Activated CD8-positive, alpha-beta T cell treated with anti-CD3 and anti-CD28 coated beads, Interleukin-2, amount 10 ng/mL, durations not matched to agents 7 days and 5 days (primary cell): ENCODE measurements at places on chromosomes 3 and 15.

GRCh38 chr15:77027111-77027696 is 32.3 kb downstream of the PSTPIP1 start:
- H3K4me1 ChIP-seq: peaks cover 76% of the 10 kb centered on the region
- H3K4me3 ChIP-seq: no peak overlapping the region
- H3K27ac ChIP-seq: peak overlapping the region; percentile 49
- no peaks in the 10 kb centered on the region for H3K27me3 ChIP-seq
- H3K36me3 ChIP-seq: peaks cover 70% of the 10 kb centered on the region

DNA sequence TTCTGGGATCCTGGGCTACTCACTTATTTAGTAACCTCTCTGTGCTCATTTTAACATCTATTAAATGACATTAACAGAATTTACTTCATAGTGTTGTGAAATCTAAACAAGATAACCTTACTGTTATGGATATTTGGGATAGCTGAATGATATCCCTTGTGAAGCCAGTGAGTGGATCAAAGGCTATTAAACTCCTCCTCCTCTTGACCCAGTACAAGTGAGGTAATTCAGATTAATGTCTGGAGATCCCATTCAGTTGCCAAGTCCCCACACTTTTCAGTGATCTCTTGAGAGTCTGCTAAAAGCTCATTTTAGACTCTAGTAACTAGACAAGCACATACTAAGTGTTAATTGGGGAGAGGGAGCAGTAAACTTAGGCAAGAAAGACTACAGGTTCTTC is 2.5 kb upstream of the ANKRD28 start:
- peaks cover 87% of the 10 kb centered on the region for H3K4me1 ChIP-seq
- no peaks in the 10 kb centered on the region for H3K27me3 ChIP-seq
- no peak overlapping the region for H3K4me3 ChIP-seq
- H3K36me3 ChIP-seq: peaks cover 9% of the 10 kb centered on the region
- H3K27ac ChIP-seq: peak overlapping the region; percentile 5
- no peak for DNase-seq

DNA sequence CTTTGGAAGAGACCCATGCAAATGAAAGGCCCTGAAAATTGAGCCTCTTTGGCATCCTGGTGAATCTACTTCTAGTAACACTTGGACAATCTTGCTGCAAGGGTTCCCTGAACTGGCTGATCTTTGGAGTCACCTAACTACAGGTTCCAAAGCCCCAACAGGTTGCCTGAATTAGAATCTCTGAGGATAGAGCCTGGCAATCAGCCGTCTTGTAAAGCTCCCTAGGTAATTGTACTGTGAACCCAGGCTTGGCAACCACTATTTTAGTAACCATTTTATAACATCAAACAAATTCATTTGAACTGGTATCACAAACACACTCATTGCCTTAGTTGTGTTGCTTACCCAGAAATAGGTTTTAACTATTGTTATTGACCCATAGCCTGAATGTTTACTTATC is 20.1 kb downstream of the PAQR9 start:
- H3K27me3 ChIP-seq: peaks cover 30% of the 10 kb centered on the region
- DNase-seq: no peak
- no peak overlapping the region for H3K4me3 ChIP-seq
- H3K36me3 ChIP-seq: no peaks in the 10 kb centered on the region
- peaks cover 9% of the 10 kb centered on the region for H3K4me1 ChIP-seq
- H3K27ac ChIP-seq: no peak overlapping the region

GRCh38 chr15:77009646-77010311 is 14.9 kb downstream of the PSTPIP1 start:
- H3K27ac ChIP-seq: peak overlapping the region; percentile 80
- no peaks in the 10 kb centered on the region for H3K27me3 ChIP-seq

- H3K27me3 ChIP-seq: no peaks in the 10 kb centered on the region
- H3K4me3 ChIP-seq: no peak overlapping the region
- no peaks in the 10 kb centered on the region for H3K36me3 ChIP-seq
- H3K4me1 ChIP-seq: no peaks in the 10 kb centered on the region
- DNase-seq: no peak
- no peak overlapping the region for H3K27ac ChIP-seq
Observed at GRCh38 chr15:62797171-62797570, 245.4 kb upstream of the TPM1 start.

- H3K27ac ChIP-seq: no peak overlapping the region
- no peaks in the 10 kb centered on the region for H3K4me1 ChIP-seq
- H3K4me3 ChIP-seq: no peak overlapping the region
- H3K36me3 ChIP-seq: peaks cover 16% of the 10 kb centered on the region
- no peak for DNase-seq
- H3K27me3 ChIP-seq: peaks cover 73% of the 10 kb centered on the region
Observed at GRCh38 chr3:62367763-62368195, 5.6 kb downstream of the FEZF2 start.

GRCh38 chr3:157069846-157070677 is 89.9 kb downstream of the CCNL1 start:
- no peak overlapping the region for H3K27ac ChIP-seq
- H3K27me3 ChIP-seq: peaks cover 3% of the 10 kb centered on the region
- no peak overlapping the region for H3K4me3 ChIP-seq
- H3K36me3 ChIP-seq: no peaks in the 10 kb centered on the region

- no peak overlapping the region for H3K27ac ChIP-seq
- H3K36me3 ChIP-seq: peaks cover 12% of the 10 kb centered on the region
- no peak for DNase-seq
- peaks cover 43% of the 10 kb centered on the region for H3K4me1 ChIP-seq
- H3K27me3 ChIP-seq: no peaks in the 10 kb centered on the region
Observed at GRCh38 chr15:94259121-94259751, 27.9 kb downstream of the MCTP2 start.

GRCh38 chr3:141170678-141171295 is 60.8 kb upstream of the PXYLP1 start:
- H3K27ac ChIP-seq: no peak overlapping the region
- peaks cover 11% of the 10 kb centered on the region for H3K27me3 ChIP-seq
- H3K4me1 ChIP-seq: no peaks in the 10 kb centered on the region
- H3K36me3 ChIP-seq: no peaks in the 10 kb centered on the region
- H3K4me3 ChIP-seq: no peak overlapping the region

DNA sequence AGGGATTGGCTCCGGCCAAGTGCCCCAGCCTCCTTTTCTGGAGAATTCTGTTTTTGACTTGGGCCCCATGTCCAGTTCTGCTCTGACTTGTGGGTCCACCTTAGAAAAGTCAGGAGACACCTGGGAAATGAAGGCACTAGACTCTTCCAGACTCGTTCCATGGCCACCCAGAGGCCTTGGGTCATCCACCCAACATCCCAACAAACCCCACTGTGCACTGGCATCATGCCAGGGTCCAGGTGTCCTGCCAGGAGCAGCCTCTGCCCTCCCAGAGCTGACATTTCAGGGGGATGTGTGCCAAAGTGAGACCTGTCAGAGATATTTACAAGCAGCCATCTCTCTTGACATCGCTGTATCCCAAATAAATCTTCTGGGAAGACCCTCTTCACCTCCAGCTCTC is 13.2 kb downstream of the SPATA12 start:
- no peak overlapping the region for H3K4me3 ChIP-seq
- DNase-seq: no peak
- peaks cover 49% of the 10 kb centered on the region for H3K27me3 ChIP-seq
- no peaks in the 10 kb centered on the region for H3K36me3 ChIP-seq
- peaks cover 6% of the 10 kb centered on the region for H3K4me1 ChIP-seq

DNA sequence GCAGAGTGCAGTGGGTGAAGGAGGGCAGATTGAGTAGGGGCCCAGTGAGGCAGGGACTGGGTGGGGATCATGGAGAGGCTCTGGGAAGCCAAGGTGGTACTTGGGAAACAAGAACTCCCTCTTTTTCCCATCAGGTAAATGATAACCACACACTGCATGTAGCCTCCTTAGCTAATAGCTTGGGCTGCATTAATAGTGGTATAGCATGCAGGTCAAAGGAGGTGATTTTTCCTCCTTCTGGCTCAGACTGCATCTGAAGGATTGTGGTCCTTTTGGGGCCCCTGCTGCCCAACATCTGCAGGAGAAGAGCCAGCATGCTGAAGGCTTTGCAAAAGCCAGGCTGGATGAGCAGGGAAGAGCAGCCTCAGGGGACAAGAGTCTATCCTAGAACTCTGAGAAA is 45.4 kb downstream of the PPCDC start:
- H3K4me3 ChIP-seq: no peak overlapping the region
- peaks cover 58% of the 10 kb centered on the region for H3K4me1 ChIP-seq
- H3K27ac ChIP-seq: peak overlapping the region; percentile 52

- no peak overlapping the region for H3K4me3 ChIP-seq
- DNase-seq: no peak
- no peaks in the 10 kb centered on the region for H3K36me3 ChIP-seq
- peaks cover 3% of the 10 kb centered on the region for H3K4me1 ChIP-seq
Observed at GRCh38 chr3:30269751-30270445, 336.5 kb upstream of the TGFBR2 start.

DNA sequence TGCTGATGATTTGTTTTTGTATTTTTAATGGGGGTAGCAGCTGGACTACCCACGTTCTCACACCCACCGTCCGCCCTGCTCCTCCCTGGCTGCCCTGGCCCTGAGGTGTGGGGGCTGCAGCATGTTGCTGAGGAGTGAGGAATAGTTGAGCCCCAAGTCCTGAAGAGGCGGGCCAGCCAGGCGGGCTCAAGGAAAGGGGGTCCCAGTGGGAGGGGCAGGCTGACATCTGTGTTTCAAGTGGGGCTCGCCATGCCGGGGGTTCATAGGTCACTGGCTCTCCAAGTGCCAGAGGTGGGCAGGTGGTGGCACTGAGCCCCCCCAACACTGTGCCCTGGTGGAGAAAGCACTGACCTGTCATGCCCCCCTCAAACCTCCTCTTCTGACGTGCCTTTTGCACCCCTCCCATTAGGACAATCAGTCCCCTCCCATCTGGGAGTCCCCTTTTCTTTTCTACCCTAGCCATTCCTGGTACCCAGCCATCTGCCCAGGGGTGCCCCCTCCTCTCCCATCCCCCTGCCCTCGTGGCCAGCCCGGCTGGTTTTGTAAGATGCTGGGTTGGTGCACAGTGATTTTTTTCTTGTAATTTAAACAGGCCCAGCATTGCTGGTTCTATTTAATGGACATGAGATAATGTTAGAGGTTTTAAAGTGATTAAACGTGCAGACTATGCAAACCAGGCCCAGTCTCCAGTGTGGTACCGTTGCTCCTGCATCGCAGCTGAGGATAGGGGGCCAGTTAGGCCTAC is 1.4 kb upstream of the FES start:
- H3K4me1 ChIP-seq: peaks cover 36% of the 10 kb centered on the region
- no peak overlapping the region for H3K4me3 ChIP-seq
- no peaks in the 10 kb centered on the region for H3K27me3 ChIP-seq
- peak overlapping the region; percentile 52 for H3K27ac ChIP-seq
- no peak for DNase-seq
- peaks cover 41% of the 10 kb centered on the region for H3K36me3 ChIP-seq

GRCh38 chr15:91537856-91538255 is 315.7 kb upstream of the SLCO3A1 start:
- no peak for DNase-seq
- H3K4me1 ChIP-seq: no peaks in the 10 kb centered on the region
- no peak overlapping the region for H3K27ac ChIP-seq
- H3K4me3 ChIP-seq: no peak overlapping the region

GRCh38 chr3:45516829-45517228 is 77.7 kb upstream of the LIMD1 start:
- no peak overlapping the region for H3K27ac ChIP-seq
- no peaks in the 10 kb centered on the region for H3K4me1 ChIP-seq
- peaks cover 29% of the 10 kb centered on the region for H3K36me3 ChIP-seq
- H3K27me3 ChIP-seq: no peaks in the 10 kb centered on the region
- no peak for DNase-seq

- H3K27ac ChIP-seq: no peak overlapping the region
- no peak for DNase-seq
- H3K4me1 ChIP-seq: no peaks in the 10 kb centered on the region
- H3K4me3 ChIP-seq: no peak overlapping the region
- H3K36me3 ChIP-seq: no peaks in the 10 kb centered on the region
- no peaks in the 10 kb centered on the region for H3K27me3 ChIP-seq
Observed at GRCh38 chr3:54358316-54358715, 236.0 kb downstream of the CACNA2D3 start.

GRCh38 chr3:45612918-45613602 is 18.5 kb downstream of the LIMD1 start:
- DNase-seq: no peak
- no peaks in the 10 kb centered on the region for H3K27me3 ChIP-seq
- H3K36me3 ChIP-seq: peaks cover 37% of the 10 kb centered on the region
- H3K4me1 ChIP-seq: peaks cover 35% of the 10 kb centered on the region

- H3K27me3 ChIP-seq: peaks cover 6% of the 10 kb centered on the region
- H3K4me1 ChIP-seq: no peaks in the 10 kb centered on the region
- no peak overlapping the region for H3K4me3 ChIP-seq
- no peak for DNase-seq
Observed at GRCh38 chr15:28078191-28078719, 20.9 kb downstream of the OCA2 start.

DNA sequence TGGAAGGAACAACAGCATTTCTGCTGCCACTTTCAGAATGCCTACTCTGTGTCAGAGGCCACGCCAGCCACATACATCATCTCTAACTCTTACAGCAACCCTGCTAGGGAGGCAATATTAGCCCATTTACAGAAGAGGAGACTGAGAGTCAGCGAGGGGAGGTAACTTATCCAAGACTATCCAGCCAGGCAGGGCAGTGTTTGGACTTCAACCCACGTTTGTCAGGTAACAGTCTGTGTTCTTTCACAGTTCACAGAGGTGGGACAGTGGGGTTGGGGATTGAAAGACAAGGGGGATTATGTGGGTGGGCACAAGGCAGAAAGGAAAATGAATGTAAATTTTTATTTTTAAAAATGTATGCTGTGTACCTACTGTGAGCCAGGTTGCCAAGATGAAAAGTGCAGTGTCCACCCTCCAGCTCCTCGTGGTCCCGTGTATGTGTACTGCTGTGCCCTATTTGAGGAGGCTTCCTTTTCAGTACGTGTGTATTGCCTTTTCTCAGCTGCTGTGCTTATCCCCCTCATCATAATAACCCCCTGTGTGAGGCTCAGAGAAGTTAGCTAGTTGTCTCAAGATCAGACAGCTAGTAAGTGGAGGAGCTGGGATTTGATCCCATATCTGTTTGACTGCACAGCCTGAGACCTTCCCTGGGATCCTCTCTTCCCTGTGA is 16.5 kb upstream of the ATP2B2 start:
- no peak overlapping the region for H3K4me3 ChIP-seq
- H3K27me3 ChIP-seq: peaks cover 44% of the 10 kb centered on the region
- H3K36me3 ChIP-seq: no peaks in the 10 kb centered on the region
- no peak for DNase-seq
- H3K4me1 ChIP-seq: no peaks in the 10 kb centered on the region

- H3K27me3 ChIP-seq: peaks cover 4% of the 10 kb centered on the region
- no peak for DNase-seq
- H3K27ac ChIP-seq: no peak overlapping the region
- peaks cover 10% of the 10 kb centered on the region for H3K4me1 ChIP-seq
- H3K36me3 ChIP-seq: no peaks in the 10 kb centered on the region
Observed at GRCh38 chr3:16816048-16816780, 68.5 kb upstream of the PLCL2 start.
